Activated CD4-positive, alpha-beta T cell treated with anti-CD3 and anti-CD28 coated beads, Interleukin-2, amount 10 ng/mL, durations not matched to agents 7 days and 5 days (primary cell): ENCODE measurements at places on chromosomes 4 and X. TPM values are rescaled to one million over a fixed set of nuclear protein-coding genes. Genes with fewer than 3 reads are reported as not detected.

The EBP gene
- total RNA-seq: 251 TPM

GRCh38 chr4:53505947-53506346 is 85.3 kb downstream of the LNX1 start:
- peaks cover 3% of the 10 kb centered on the region for H3K27me3 ChIP-seq
- H3K36me3 ChIP-seq: no peaks in the 10 kb centered on the region
- no peak overlapping the region for H3K27ac ChIP-seq
- no peak for DNase-seq
- H3K4me1 ChIP-seq: no peaks in the 10 kb centered on the region
- no peak overlapping the region for H3K4me3 ChIP-seq

The TLR10 gene
- not detected for total RNA-seq

DNA sequence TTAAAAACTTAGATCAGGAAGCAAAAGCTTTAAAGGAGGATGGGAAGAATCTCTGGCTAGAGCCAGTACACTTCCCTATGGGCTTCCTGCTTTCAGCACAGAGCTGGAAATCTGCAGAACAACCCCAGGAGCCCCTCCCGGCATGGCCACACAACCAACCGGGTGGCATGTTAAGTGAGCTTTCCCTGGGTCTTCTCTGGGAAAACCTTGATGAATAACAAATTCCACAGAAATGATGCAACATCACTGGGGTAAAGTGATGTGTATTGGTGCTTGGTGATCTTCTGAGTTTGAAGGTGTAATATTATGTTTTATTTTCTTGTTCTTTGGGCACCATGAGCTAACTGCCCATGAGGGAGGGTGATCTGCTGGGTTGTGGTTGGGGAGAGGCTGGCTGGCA is 22.1 kb downstream of the NHS start:
- DNase-seq: no peak
- H3K4me1 ChIP-seq: no peaks in the 10 kb centered on the region
- H3K27ac ChIP-seq: no peak overlapping the region
- H3K4me3 ChIP-seq: no peak overlapping the region
- H3K27me3 ChIP-seq: peaks cover 2% of the 10 kb centered on the region
- H3K36me3 ChIP-seq: no peaks in the 10 kb centered on the region

- H3K4me1 ChIP-seq: no peaks in the 10 kb centered on the region
- no peaks in the 10 kb centered on the region for H3K36me3 ChIP-seq
- H3K27me3 ChIP-seq: no peaks in the 10 kb centered on the region
- no peak overlapping the region for H3K27ac ChIP-seq
- H3K4me3 ChIP-seq: no peak overlapping the region
Observed at GRCh38 chr4:7444731-7445130, 10.0 kb upstream of the PSAPL1 start.

DNA sequence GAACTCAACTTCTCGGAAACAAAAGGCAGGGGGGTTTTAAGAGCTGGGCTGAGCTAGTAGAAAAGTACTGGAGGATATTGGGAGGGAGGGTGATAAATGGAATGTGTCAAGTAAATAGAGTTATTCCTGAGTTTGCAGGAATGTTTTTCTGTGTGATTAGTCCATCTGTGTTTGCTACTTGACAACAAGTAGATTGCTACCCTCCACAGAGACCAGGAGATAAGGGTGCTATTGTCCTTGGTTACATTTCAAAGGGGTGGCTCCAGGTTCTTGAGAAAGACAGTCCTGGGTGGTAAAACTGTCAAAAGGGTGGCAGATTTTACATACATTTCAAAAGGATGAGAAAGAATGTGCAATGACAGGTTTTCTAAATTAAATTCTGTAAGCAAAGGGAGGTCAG is 181.2 kb upstream of the PPP3CA start:
- no peak for DNase-seq
- H3K4me1 ChIP-seq: peaks cover 16% of the 10 kb centered on the region
- peaks cover 27% of the 10 kb centered on the region for H3K27me3 ChIP-seq
- H3K4me3 ChIP-seq: no peak overlapping the region
- no peaks in the 10 kb centered on the region for H3K36me3 ChIP-seq

DNA sequence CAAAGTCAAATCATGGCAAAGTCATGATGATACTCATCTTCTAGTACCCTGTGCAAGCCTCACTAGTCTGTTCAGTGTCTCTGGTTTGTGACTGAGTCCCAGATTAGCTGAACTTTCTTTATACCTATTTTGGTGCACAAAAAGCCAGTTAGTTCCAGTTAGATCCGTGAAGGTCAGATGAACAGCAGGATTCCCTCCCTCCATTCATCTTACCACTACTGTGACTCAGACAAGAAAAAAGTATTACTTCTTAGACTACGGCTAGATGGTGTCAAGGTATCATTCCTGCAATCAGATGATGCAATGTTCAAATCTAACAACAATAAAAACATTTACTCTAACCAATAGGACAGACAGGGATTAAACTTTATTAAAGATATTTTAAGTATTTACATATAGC is 30.4 kb downstream of the ARHGEF6 start:
- DNase-seq: no peak
- no peak overlapping the region for H3K4me3 ChIP-seq
- H3K4me1 ChIP-seq: peaks cover 79% of the 10 kb centered on the region
- H3K27me3 ChIP-seq: no peaks in the 10 kb centered on the region

- no peak for DNase-seq
- H3K4me1 ChIP-seq: no peaks in the 10 kb centered on the region
- H3K36me3 ChIP-seq: no peaks in the 10 kb centered on the region
- no peak overlapping the region for H3K27ac ChIP-seq
- H3K4me3 ChIP-seq: no peak overlapping the region
Observed at GRCh38 chr4:5632571-5632970, 75.8 kb downstream of the EVC2 start.

DNA sequence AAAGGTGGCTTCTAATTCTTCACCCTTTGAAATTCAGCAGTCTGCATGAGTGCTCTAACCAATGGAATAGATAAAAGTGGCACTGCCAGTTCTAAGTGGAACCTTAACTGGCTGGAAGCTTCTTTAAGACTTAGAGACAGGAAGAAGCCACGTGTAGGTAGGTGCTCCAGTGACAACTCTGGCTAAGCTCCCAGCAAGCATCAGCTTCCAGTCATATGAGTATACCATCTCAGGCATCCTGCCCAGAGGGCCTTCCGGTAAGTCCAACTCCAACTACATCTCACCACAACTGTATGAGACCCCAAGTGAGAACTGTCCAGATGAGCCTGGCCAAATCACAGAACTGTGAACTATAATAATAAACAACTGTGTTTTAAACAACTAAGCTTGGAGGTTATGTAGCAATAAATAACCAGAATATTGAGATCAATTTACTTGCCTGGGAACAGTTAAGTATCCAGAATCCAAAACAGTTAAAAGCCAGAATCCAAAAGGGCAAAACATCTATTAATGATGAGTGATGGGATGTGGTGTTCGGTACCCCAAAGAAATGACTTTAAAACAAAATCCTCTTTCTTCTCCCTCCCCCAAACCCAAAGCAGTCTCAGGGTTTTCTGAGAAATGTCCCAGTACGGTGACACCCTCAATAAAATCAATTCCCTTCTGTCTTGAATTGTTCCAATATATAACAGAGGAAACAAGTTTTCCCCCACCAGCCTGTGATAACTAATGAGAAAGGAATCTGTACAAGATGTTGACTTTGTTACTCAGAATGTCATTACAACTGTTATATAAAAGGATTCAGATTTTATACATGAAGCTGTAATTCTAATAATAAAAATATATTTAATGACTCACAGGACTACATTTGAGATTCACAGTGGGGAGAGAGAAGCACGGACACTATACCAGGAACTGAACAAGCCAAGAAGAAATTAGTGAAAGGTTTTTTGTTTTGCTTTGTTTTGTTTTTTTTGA is 4.2 kb downstream of the TSPAN5 start:
- DNase-seq: no peak
- no peak overlapping the region for H3K4me3 ChIP-seq
- H3K27me3 ChIP-seq: no peaks in the 10 kb centered on the region
- peaks cover 22% of the 10 kb centered on the region for H3K36me3 ChIP-seq
- H3K27ac ChIP-seq: no peak overlapping the region
- H3K4me1 ChIP-seq: peaks cover 43% of the 10 kb centered on the region

DNA sequence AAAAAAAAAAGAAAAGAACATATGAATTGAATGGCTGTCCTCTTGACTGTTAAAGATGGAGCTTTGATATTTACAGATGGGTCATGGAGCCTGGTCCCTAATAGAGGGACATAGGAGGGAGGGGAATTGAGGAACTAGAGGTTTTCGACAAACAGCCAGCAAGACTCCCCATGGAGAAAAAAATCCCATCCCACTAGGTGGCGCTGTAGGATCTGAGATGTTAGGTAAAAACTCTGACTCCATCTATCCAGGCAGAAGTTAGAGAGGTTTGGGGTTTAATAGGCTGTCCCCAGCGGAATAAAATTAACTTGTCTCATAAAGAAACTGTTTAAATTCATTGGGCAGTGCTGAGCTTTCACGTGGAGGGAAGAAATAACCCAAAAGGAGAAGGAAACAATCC is 45.9 kb downstream of the HMGB2 start:
- peak overlapping the region; percentile 35 for H3K4me3 ChIP-seq
- peak overlapping the region; percentile 47 for H3K27ac ChIP-seq
- no peaks in the 10 kb centered on the region for H3K27me3 ChIP-seq
- H3K4me1 ChIP-seq: peaks cover 18% of the 10 kb centered on the region

The FAM47E gene
- 0.17 TPM for total RNA-seq

DNA sequence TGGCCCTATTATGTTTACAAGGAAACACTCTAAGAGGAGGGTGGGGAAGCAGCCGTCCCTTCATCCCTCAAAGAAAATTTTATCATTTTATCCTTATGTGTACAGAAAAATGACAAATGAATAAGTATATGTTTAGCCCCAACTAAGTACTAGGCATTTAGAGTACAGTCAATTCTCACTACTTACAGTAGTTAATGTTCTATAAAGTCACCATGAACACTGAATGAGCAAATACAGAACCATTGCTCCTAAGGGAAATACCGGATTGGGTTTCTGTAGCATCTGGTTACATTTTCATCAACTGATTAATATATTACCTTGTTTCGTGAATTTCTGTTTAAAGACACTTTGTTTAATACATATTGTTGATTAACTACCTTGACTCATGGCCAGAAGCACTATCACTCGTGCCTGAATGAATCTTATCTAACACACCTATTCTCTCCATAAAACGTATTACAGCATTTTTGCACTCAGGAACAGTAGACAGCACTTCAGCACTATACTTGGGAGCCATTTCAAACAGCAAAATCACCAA is 109.3 kb downstream of the ASB9 start:
- H3K36me3 ChIP-seq: peaks cover 2% of the 10 kb centered on the region
- H3K27me3 ChIP-seq: no peaks in the 10 kb centered on the region
- H3K4me3 ChIP-seq: no peak overlapping the region
- H3K27ac ChIP-seq: no peak overlapping the region

The FAM200B gene
- 24.3 TPM for total RNA-seq

DNA sequence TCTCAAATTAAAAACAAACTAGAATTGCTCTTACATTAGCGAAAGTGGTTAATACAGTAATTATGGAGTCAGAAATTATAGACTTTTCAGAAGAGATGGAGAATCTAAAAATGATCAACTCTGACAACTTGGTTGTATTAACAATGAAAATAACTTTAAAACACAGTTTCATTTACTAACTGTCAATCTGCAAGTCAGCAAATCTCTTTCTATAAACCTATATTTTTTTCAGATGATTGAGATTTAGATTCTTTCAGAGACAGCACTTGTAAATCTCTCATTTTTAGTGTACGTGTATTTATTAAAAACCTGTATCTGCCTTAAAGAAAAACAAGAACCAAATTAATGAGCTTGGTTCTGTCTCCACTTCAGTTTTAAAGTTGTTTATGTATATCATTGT is 311.4 kb downstream of the EPHA5 start:
- no peak overlapping the region for H3K27ac ChIP-seq
- no peak for DNase-seq
- no peak overlapping the region for H3K4me3 ChIP-seq
- no peaks in the 10 kb centered on the region for H3K27me3 ChIP-seq
- H3K36me3 ChIP-seq: no peaks in the 10 kb centered on the region

The DSPP gene
- total RNA-seq: not detected

The GABRQ gene
- not detected for total RNA-seq

The C1QTNF7 gene
- total RNA-seq: not detected

The IL2 gene
- total RNA-seq: 0.84 TPM

GRCh38 chr4:116217781-116218180 is 867.6 kb downstream of the TRAM1L1 start:
- no peaks in the 10 kb centered on the region for H3K36me3 ChIP-seq
- no peaks in the 10 kb centered on the region for H3K4me1 ChIP-seq
- H3K27me3 ChIP-seq: no peaks in the 10 kb centered on the region
- no peak for DNase-seq
- no peak overlapping the region for H3K27ac ChIP-seq

The SLITRK2 gene
- total RNA-seq: not detected

The ATXN3L gene
- total RNA-seq: not detected

The BANK1 gene
- total RNA-seq: 0.06 TPM

The XKRX gene
- total RNA-seq: 0.12 TPM

The CENPVL2 gene
- total RNA-seq: not detected

The RRH gene
- 0.22 TPM for total RNA-seq

GRCh38 chr4:80062527-80062926 is 10.5 kb downstream of the ANTXR2 start:
- no peak overlapping the region for H3K4me3 ChIP-seq
- peaks cover 42% of the 10 kb centered on the region for H3K36me3 ChIP-seq
- no peak overlapping the region for H3K27ac ChIP-seq
- no peaks in the 10 kb centered on the region for H3K27me3 ChIP-seq
- DNase-seq: no peak

The AVPR2 gene
- total RNA-seq: not detected

- H3K4me3 ChIP-seq: no peak overlapping the region
- DNase-seq: no peak
- peaks cover 5% of the 10 kb centered on the region for H3K36me3 ChIP-seq
- no peak overlapping the region for H3K27ac ChIP-seq
- H3K4me1 ChIP-seq: peaks cover 2% of the 10 kb centered on the region
- no peaks in the 10 kb centered on the region for H3K27me3 ChIP-seq
Observed at GRCh38 chr4:4474476-4474875, 67.4 kb downstream of the STX18 start.

DNA sequence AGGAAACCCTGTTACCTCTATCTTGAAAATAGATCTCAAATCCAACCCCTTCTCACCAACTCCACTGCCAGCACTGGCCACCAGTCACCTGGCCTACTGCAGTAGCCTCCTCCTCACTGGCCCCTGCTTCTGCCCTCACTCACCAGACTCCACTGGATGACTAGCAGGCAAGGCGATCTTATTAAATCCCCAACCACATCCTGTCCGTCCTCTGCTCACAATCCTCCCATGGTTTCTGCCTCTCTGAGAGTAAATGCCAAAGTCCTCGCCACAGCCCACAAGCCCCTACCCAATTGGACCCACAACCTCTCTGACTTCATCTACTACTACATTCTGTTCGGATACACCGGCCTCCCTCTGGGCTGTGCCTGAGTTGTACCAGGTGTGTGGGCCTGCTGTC is 5.4 kb upstream of the PIM2 start:
- peaks cover 28% of the 10 kb centered on the region for H3K36me3 ChIP-seq
- peaks cover 52% of the 10 kb centered on the region for H3K4me1 ChIP-seq
- no peak for DNase-seq
- peak overlapping the region; percentile 80 for H3K27ac ChIP-seq
- H3K27me3 ChIP-seq: no peaks in the 10 kb centered on the region

GRCh38 chr4:15434091-15434490 is 6.3 kb downstream of the C1QTNF7 start:
- H3K36me3 ChIP-seq: no peaks in the 10 kb centered on the region
- no peaks in the 10 kb centered on the region for H3K27me3 ChIP-seq
- no peak overlapping the region for H3K4me3 ChIP-seq
- no peak for DNase-seq
- H3K4me1 ChIP-seq: no peaks in the 10 kb centered on the region
- H3K27ac ChIP-seq: no peak overlapping the region
